ENCODE measurements at places on chromosomes 12 and 14.
A peak's percentile ranks its signal among the peaks of the same experiment; 100 is the strongest.

DNA sequence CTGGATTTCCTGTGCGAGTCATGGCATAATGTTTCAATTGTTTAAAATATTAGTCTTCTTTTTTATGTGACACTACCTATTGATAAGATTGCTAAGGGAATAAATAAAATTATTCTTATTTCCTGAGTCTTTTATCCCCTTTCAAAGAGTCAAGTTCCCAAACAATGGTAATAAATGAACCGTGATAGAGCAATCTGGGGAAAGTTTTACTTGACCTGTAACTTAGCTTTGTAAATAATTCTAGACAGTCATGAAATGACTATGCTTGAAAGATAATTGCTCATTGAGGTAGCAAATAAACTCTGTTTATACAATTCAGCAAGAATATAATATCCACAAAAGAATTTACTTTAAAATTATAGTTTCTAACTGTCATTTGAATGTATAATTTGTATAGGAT, 82.1 kb downstream of the TSPAN8 start:
- no peak for DNase-seq

DNA sequence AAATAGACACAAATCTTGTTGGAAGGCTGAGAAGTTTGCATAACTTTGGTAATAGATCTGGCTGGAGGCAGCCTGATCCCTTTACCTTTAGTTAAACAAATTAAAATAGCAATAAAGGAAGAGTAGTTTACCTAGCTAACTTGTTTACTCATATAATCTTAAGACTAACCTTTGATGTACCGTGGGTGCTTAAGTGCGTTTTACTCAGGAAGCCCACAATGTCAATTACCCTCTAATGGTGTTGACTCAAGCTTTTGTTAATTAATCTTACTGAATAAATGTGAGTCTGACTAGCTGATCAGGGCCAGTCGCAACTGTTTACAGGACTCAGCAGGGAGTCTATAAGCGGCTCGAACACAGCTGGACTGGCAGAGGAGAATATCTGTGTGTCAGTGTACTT, 51.5 kb downstream of the FAR2 start:
- DNase-seq, result no peak

- no peak for DNase-seq
These were observed 8.7 kb downstream of the CFAP251 start for GRCh38 chr12:121926874-121927706.

GRCh38 chr14:106277503-106277902, 751.1 kb downstream of the TMEM121 start:
- DNase-seq, result no peak

- DNase-seq, result no peak
These were observed 354.9 kb downstream of the TMEM121 start for GRCh38 chr14:105881021-105881930.

- no peak for DNase-seq
These were observed 4.0 kb upstream of the ZNF385A start for GRCh38 chr12:54388237-54389133.

DNA sequence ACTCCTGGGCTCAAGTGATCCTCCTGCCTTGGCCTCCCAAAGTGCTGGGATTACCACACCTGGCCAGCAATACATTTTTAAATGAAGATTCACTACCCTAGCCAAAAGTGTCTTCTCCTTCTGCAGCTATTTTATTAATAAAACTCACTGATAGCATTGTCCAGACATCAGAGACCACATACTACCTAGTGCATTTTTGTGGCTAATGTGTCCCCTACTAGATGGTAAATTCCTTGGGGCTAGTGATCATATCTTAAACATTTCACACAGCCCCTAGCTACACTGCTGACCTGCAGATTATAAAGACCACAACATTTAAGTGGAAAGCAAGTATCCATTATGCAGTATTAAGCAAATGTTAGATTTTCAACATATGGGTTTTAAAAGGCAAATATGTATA, 17.0 kb downstream of the DTD2 start:
- DNase-seq, result no peak

- DNase-seq, result no peak
These were observed 53.8 kb upstream of the NTF3 start for GRCh38 chr12:5377997-5378592.

GRCh38 chr12:42281278-42281677, 43.2 kb upstream of the YAF2 start:
- DNase-seq, result no peak

GRCh38 chr12:70351076-70351475, 15.0 kb upstream of the KCNMB4 start:
- no peak for DNase-seq

DNA sequence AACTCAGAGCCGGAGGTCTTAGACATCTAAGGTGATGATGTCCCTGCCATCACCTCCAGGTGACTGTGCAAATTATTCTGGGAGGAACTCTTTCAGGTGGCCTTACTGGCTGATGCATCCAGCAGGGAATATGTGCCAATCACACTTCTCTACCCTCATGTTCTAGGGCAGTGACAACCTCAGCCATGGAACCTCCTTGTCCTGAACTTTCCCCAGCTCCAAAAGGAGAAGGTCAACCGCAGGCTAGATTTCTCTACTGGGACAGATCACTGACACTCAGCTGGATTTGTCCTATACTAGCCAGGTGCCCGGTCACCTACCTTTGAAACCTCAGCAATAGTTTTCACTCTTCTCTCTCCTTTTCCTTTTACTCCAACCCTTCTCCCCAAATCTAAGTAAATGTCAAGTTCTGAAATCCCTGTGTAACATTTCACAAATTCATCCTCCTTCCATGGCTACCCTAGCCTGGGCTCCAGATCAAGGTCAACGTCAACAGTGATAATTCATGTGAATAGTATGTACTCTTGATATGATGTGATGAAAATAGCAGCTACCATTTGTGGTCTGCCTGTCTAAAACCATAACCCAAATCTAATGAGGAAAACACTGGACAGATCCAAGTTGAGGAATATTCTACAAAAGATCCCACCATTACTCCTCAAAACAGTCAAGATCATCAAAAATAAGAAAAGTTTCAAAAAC, 115.0 kb upstream of the EGLN3 start:
- DNase-seq, result no peak

DNA sequence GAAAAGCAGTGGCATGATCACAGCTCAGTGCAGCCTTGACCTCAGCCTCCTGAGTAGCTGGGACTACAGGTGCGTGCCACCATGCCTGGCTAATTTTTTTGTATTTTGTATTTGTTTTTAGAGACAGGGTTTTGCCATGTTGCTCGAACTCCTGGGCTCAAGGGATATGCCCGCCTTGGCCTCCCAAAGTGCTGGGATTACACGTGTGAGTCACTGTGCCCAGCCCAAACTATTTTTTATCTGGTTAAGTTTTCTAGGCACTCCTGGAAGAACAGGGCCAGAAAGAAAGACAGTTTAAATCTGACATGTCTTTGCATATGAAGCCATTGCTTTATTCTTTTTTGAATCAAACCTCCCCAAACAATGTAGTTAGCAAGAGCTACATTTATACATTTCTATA, 27.5 kb upstream of the PTGR2 start:
- DNase-seq, result no peak

GRCh38 chr12:2833327-2833726, 1.5 kb downstream of the NRIP2 start:
- DNase-seq, result no peak

DNA sequence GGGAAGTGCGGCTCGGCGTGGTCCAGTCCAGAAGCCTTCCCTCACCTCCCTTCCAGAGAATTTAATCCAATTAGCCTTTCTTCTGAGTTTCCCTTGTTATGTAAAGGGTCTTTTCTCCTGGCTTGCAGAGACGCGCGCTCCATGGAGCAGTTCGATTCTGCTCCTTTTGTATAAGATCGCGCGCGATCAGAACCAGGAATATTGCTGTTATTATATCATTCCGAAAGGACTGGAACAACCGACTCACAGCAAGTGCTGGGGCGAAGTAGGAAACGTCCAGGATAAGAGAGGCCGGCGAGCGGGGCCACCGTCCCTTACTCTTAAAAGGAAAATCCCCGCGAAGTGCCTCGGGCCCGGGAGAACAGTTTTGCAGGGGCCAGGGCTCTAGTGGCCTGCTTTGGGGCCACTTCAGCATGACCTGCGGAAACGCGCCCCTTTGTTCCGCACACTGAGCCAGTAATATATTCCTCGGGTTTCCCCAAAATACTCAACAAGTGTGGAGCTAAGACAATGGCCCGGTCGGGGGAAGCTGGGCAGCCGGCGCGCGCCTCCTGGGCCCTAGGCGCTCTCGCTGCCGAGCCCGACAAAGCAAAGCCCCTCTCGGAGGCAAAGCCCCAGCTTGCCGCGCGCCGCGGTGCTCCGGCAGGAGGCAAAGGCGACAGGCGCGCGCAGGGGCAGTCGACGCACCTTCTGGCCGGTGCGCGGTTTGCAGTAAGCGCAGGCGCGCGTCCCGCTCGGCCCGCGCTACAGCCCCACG, 2.9 kb downstream of the RFX4 start:
- DNase-seq, result no peak

DNA sequence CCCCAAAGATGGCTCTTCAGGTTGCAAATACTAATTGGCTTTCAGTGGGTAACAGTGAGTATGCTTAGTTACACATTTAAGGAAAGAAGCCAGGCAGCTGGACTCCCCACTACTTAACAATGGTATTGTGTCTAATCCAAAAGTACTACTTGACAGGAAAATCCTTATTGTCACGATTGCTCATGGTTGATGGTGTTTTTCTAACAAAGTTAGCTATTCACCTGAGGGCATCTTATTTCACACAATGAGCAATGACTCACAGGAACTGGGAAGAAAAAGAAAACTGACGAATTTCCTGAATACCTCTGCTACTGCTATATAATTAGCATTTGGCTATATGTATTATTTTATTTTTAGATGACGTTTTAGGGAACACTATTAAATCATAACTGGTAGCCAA, 33.4 kb upstream of the ALG10 start:
- DNase-seq, result no peak

- DNase-seq, result no peak
These were observed 45.6 kb upstream of the BCL2L14 start for GRCh38 chr12:12024911-12025682.

DNA sequence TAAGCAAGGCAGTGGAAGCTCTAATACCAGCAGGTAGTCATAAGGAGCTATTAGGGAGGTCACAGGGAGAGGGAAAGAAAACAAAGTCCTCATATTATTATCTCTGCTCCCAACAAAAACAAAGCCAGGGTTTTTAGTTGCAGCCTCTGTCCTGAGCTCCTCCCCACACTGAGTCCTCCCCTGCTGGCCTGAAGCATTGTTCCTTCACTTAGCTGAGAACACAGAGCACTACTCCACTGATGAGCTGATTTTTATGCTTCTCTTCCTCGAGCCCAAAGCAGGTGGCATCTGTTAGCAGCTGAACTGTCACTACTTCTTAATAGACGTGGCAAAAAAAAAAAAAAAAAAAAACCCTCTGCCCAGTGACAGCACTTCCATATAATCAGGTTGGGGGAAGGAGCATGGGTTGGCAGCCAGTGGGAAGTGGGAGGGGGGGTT, 10.5 kb upstream of the STAC3 start:
- DNase-seq, result no peak

- DNase-seq, result no peak
These were observed 155.9 kb upstream of the CCDC196 start for GRCh38 chr14:66330228-66330627.

DNA sequence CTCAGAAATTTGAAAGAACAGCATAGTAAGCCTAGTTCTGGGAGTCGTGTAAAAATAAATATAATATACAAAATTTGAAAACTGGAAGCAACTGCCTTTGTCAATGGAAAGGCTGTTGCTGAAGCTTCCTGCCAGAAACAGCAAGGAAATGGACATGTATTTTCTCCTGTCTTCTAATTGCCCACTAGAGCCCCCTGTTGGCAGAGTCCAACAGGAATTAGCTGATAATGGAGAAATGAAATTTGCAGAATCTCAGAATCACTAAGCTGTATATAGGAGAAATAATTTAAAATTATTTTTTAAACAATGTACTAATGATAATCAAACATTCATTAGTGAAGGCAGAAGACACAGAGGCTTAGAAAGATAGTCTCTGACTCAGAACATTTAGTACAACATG, 414.8 kb downstream of the SLC6A15 start:
- peak; percentile 21 for DNase-seq

- DNase-seq, result no peak
These were observed 50.8 kb upstream of the CDKL1 start for GRCh38 chr14:50447461-50447860.

DNA sequence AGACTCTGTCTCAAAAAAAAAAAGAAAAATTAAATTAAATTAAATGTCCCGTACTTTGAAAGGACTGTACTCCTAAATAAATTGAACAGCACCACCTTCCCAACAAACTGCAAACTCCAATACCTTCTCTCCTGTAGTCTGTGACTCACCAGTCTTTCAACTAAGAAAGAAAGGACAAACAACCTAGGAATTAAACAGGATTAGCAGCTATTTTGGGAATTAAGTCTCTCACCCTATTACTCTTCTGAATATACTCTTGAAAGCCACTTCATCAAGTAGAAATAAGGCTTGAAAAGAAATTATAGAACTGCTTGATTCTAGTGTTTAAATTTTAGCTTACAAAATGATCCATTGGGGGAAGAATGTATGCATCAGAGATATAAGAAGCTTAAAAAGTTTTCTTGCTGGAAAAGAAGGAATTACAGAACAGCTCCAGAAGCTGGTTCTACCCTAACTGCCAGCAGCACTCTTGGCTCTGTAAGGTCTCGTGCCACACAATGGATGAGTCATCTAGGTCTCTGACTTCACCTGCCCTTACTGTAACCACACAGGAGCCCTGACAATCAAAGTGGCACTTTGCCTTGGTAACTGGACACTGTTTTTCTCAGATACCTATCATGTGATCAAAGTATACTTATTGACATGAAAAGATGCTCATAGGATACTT, 57.0 kb upstream of the CERS5 start:
- no peak for DNase-seq

- peak; percentile 77 for DNase-seq
These were observed 25.7 kb downstream of the RAB21 start for GRCh38 chr12:71780237-71780822.

DNA sequence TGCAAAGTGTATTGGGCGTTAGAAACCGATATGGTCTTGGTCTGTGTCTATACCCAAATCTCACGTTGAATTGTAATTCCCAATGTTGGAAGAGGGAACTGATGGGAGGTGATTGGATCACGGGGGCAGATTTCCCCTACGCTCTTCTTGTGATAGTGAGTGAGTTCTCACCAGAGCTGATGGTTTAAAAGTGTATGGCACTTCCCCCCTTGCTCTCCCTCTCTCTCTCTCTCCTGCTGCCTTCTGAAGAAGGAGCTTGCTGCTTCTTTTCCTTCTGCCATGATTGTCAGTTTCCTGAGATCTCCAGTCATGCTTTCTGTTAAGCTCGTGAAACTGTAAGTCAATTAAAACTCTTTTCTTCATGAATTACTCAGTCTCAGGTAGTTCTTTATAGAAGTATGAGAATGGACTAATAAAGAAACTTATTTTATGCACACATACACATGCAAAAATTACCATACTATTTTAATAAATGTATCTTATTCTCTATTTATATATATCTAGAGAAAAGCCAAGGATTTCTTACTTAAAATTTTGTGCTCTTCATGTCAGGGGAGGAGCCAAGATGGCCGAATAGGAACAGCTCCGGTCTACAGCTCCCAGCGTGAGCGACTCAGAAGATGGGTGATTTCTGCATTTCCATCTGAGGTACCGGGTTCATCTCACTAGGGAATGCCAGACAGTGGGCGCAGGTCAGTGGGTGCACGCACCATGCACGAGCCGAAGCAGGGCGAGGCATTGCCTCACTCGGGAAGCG, 1891.0 kb upstream of the FLRT2 start:
- no peak for DNase-seq

- DNase-seq, result no peak
These were observed 349.2 kb upstream of the LRFN5 start for GRCh38 chr14:41257476-41257875.

- no peak for DNase-seq
These were observed 144.2 kb downstream of the PAWR start for GRCh38 chr12:79546466-79547043.
